Stimulated activated CD4-positive, alpha-beta T cell treated with anti-CD3 and anti-CD28 coated beads, Interleukin-1b, Interleukin-23, amount 100 ng/mL, for 1 hour (primary cell): ENCODE measurements at places on chromosomes 11 and 22.

- DNase-seq = no peak
Observed at GRCh38 chr11:127059750-127060149, 59.2 kb upstream of the KIRREL3 start.

- no peak for DNase-seq
Observed at GRCh38 chr11:19683141-19683805, 29.4 kb upstream of the NAV2 start.

GRCh38 chr11:1411301-1411700 is 21.6 kb downstream of the BRSK2 start:
- no peak for DNase-seq

- no peak for DNase-seq
Observed at GRCh38 chr22:21943571-21944448, 8.8 kb downstream of the PPM1F start.

DNA sequence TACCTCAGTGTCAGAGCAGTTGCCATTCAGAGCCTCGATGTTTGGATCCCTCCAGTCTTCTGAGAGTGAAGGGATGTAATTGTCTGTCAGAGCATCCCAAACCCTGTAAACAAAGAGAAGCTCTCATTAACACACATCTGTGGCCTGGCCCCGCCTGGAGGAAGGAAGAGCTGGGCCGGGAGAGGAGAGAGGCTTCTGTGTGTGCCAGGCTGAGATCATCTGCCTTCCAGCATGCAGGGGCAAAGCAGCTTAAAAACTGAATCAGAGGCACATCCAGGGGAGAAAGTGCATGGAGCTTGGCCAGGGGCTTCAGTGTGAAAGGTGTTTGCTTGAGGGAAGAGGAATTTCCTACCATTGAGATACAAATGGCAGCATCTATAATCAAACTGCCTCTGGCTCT is 14.5 kb downstream of the FEZ1 start:
- no peak for DNase-seq
